Erythroblast (primary cell): ENCODE measurements at places on chromosomes 11 and 22.

GRCh38 chr11:66070604-66071380, 720 bp downstream of the PACS1 start:
- peak; percentile 30 for DNase-seq

DNA sequence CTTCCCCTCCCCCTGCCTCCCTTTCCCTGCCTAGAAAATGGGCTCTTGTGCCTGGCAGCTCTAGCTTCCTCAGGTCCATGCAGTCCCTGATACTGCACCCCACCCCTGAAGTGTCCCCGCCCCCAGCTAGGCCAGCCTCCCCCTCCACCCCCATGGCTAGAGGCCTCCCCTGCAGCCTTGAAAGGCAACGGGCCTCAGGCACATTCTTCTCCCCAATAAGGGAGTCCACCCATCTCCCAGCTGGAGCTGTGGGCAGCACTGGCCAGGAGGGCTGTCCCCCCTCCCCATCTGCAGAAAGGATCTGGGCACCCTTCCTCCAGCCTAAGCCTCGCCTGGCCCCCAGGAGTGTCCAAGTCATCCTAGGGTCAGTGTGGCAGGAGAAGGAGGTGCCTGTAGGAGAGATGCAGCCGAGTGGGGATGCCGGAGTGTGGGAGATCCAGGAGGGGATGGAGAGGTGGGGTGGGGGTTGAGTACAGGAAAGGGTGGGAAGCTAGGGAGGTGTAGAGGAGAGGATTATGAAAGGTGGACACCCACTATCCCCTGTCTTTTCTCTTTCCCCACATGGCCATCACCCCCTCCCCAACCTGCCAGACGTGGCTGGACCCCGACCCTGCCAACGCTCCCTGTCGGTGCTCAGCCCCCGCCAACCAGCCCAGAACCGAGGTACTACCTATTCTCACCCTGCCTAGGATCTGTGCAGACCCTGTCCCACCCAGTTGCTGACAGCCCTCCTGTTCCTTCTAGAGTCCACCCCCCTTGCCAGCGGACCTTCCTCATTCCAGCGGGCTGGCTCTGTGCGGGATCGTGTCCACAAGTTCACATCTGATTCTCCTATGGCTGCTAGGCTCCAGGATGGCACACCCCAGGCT, 9.3 kb downstream of the SMTN start:
- peak; percentile 53 for DNase-seq

DNA sequence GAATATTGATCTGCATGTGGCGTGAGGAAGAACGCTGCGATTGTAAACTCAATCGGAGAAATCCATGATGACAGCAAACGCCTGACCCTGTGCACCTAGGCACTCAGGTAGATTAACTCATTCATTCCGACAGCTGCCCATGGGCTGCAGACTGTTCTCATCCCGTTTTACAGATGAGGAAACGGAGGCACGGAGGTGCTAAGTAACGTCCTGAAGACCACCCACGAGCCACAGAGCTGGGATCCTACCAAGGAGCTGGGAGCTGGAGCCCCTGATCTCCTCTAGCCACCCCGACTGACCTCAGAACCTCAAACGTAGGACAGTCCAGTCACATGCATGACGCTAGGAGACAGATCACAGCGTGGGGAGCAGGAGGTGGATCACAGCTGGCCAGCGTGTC, 1092.7 kb downstream of the BRD1 start:
- no peak for DNase-seq

GRCh38 chr22:20249797-20250354, 18.2 kb downstream of the RTN4R start:
- DNase-seq: no peak

DNA sequence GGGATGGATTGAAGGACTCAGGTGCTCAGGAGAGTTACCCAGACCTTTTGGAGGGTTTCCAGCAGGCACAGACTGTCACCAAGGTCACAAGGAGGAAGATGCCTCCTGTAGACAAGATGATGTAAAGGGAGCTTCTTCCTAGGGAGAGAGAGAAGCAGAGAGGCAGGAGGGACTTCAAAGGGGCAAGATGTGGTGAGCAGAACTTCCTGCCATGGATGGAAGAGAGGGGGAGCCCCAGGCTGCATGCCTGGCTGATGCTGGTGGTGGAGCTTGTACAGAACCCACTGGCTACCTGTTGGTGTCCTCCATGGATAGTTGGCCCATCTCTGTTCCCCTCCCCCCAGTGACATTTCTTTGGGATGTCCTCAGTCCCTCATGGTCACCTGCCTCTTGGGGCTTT, 4.2 kb downstream of the HEPN1 start:
- DNase-seq: no peak

DNA sequence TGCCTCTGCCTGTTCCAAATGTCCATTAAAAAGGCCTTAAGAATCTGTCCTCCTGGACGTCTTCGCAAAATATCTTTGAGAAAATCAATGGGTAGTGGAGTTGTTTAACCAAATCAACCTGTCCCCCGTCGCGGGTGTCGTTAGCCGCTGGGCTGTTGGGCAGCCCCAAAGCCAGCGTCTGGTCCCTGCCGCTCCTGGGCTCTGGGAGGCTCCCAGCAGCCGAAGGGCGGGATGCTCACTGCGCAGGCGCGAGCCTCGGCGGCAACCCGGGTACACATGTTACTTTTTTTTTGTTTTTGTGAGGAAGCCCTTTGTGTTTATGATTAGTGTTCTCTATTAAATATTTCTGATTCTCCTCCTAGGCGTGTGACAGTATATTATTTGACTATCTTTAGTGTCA, 12.6 kb downstream of the MMP10 start:
- DNase-seq: no peak

DNA sequence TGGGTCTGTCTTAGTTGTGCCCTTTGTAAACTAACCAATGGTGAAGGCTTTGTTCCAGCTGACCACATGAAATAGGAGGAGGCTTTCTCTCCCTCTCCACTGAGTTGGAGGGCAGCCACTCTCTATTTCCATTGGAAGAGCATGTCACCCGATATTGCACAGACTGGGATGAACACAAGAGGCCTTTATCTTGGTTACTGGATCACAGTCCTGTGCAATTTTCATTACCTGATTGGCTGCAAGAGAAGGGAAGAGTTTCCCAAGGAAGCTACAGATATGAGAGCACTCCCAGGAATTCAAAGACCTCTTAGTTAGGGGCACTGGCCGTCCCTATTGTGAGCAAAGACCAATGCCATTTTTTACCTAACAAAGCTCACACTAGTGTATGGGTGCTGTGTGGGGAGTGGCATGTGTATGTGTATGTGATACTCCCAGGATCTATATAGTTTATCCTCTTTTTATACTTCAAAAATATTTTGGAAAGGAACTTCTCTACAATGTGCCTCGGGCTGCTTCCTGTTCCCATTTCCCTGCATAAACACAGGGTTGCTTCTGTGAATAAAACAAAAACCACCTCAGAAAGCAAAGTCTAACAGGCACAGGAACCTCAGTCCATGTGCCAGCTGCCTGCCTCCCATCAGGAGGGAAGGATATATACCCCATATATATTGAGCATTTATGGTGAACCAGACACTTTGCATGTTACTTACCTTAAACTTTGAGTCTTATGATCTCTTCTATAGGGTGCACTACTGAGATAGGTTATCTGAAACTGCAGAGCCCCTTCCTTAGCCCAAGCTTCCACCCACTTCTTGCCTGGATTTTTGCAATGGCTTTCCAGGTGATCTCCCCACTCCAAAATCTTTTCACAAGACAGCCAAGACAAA, 126.5 kb downstream of the RASSF10 start:
- DNase-seq: no peak

- DNase-seq: no peak
Measured at GRCh38 chr11:8811571-8811970, 99.4 kb upstream of the AKIP1 start.

GRCh38 chr11:33869481-33870422, 22.1 kb downstream of the LMO2 start:
- peak; percentile 71 for DNase-seq

GRCh38 chr22:24225044-24225601, 19.8 kb downstream of the GGT5 start:
- no peak for DNase-seq

GRCh38 chr11:126277780-126278179, 5.1 kb upstream of the TIRAP start:
- no peak for DNase-seq

GRCh38 chr11:129445226-129445625, 69.6 kb downstream of the BARX2 start:
- DNase-seq: no peak

DNA sequence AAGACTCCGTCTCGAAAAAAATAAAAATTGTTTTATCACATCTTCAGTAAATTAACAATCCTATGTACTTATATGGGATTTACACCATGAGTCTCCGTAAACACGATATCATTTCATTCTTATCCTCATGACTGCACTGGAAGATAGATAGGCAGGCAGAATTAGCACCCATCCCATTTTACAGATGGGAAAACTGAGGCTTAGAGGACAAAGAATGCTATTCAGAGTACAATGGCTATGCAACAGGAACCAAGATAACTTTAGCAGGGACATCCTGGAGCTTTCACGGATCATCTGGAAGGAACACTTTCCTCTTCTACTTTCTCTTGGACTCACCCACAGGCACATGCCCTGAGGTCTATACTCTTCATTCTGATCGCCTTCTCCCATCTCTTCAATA, 14.6 kb upstream of the SGSM1 start:
- DNase-seq: no peak

DNA sequence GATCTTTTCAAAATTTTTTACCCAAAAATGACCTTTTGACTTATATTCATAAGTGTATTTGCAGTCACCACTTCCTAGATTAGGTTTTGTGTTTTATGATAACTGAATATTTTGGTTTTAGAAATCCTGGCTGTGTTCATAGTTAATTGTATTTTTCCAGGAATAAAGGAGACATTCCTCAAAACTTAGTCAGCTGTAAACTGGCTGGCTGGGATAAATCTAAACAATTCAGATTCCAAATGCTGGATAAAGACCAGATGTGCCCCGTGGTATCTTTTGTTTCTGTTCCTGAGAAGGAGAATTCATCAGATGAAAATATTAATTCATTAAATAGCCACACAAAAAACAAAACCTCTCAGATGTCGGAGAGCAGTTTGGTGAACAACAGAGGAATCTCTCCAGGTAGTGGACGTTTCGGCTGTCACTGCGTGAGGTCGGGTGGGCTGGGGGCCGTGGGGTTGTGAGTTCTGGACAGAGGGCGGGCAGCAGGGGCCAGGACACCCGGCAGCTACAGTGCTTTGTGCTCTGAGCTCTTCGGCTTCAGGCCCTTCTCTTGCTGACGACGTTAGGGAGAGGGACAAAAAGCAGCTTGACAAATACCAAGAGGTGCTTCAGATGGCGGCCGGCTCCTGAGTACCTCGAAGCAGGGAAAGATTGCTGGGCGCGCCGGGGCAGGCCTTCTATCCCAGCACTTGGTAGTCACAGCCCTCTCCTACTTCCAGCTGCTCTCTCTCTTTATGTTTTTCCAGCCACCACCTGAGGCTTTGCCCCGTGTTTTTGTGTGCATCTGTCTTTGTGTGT, 24.6 kb downstream of the MOV10L1 start:
- no peak for DNase-seq

GRCh38 chr11:31800398-31801265, 10.5 kb downstream of the PAX6 start:
- no peak for DNase-seq

GRCh38 chr11:77233011-77233410, 68.5 kb downstream of the GDPD4 start:
- DNase-seq: no peak

- DNase-seq: no peak
Measured at GRCh38 chr11:9726321-9727022, 62.6 kb downstream of the SWAP70 start.
